ENCODE measurements at places on chromosomes 3 and 15.
A peak's percentile ranks its signal among the peaks of the same experiment; 100 is the strongest.

- DNase-seq, result no peak
Measured at GRCh38 chr3:185153861-185154629, 1.2 kb upstream of the C3orf70 start.

DNA sequence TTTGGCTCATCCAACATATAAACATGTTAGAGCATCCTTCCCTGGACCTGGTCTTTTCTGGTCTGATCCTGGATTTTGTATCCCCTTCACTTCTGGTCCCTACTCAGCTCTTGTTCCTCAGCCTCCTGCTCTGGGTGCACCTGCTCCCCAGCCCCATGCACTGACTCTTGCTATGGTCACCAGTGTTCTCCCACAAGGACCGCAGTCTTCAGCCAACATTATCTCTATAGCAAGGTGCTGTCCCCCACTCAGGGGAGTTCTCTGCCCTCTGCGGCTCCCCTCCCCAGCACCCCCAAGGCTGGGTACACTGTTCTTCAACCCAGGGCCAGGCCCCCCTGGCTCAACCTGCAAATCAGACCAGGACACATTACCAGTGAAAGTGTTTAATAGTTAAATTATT, 80.2 kb downstream of the SEC22A start:
- no peak for DNase-seq

DNA sequence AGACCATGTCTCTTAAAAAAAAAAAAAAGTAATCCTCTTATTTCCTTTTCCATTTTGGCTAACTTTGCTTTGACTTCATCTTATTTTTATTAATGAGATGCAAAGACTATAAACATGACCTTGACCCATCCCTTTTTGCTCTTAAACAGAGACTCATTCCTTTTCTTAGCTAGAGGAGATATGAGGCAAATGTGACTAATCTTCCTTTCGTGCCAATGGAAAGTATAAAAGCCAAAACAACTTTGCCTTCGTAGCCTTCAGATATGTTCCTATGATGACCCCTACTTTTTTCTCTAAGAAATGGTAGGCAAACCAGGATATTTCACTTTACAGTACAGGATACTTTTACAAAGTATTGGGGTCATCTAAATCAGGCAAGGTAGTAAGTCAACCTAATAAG, 36.9 kb upstream of the GOLGB1 start:
- no peak for DNase-seq

DNA sequence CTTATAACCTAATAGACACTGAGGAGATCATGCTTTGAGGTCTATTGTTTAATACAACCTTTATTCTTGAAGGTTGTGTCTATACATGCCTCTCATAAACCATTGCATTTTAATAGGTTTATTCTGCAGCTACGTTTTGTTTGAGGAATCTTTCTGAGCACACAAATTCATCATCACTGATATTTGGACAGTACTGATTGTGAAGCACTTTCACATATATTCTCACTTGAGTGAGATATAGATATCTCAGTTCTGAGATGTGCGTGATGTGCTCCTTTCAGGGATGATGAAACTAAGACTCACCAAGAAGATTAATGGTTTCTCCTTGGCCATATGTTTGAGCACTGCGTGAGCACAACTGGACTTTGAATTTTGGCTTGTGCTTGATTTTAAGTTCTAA, 374.4 kb downstream of the LPP start:
- no peak for DNase-seq

DNA sequence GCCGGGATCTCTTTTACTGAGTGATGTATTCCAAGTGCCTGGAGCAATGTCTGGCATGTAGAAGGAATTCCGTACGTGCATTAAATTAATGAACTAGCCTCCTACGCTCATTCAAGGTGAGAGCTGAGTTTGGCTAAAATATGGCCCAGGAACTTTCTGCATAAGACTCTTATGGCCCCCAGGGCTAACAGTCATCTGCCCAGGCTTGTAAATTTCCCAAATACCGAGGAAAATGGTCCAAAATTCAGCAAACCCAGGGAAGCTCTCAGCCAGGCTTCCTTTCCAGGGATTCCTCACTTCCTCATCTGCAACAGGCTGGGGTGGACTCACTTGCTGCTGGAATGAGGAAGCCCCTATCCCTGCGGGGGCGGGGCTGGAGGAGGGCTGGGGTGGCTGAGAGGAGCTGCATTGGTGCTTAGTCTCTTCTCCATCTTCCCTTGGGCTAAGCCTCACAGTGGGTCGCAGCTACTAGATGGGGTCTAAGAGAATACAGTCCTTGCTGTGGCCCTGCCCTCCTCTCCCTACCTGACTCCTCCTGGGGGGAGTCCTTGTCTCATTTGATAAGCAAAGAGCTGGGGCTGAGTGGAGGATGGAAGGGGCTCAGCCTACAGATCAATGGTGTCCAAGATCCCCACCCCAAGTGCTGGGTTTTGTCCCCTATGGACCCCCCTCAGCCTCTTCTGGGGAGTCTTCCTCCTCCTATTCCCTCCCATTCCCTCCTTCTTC, 28.5 kb upstream of the APOD start:
- peak; percentile 32 for DNase-seq

GRCh38 chr3:172591125-172591605, 67.9 kb upstream of the TNFSF10 start:
- no peak for DNase-seq

GRCh38 chr15:93308026-93308690, 219.1 kb upstream of the RGMA start:
- no peak for DNase-seq

GRCh38 chr15:81103857-81104256, 30.2 kb upstream of the CFAP161 start:
- no peak for DNase-seq

DNA sequence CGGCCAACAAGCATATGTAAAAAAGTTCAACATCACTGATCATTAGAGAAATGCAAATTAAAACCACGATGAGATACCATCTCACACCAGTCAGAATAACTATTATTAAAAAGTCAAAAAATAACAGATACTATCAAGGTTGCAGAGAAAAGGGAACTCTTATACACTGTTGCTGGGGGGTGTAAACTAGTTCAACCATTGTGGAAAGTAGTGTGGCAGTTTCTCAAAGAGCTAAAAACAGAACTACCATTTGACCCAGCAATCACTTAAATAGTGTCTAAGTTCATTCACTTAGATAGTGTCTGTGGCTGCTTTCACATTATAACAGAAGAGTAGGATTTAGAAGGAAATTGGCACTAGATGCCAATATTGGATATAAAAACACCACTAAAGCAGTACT, 49.7 kb downstream of the CGGBP1 start:
- no peak for DNase-seq

DNA sequence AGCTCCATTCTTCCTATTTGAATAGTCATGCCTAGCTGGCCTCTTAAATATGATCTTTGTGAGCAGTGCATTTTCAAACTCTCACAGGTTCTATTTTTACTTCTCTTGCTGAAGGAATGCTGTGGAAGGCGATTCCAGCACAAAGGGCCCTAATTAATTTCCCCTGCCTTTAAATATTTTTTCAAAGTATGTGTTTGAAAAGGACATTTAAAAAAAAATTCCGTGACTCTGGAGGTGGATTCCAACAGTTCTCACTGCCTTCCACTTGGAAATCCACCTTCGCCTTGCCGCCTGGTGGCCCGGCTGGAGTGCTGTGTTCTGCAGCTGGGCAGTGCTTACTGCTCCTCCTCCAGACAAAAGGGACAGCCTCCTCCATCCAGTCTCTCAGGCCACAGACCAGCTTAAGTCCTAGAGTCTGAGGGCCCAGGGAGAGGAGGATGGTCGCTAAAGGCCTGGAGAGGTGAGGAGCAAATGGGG, 61.5 kb upstream of the CORO2B start:
- no peak for DNase-seq

DNA sequence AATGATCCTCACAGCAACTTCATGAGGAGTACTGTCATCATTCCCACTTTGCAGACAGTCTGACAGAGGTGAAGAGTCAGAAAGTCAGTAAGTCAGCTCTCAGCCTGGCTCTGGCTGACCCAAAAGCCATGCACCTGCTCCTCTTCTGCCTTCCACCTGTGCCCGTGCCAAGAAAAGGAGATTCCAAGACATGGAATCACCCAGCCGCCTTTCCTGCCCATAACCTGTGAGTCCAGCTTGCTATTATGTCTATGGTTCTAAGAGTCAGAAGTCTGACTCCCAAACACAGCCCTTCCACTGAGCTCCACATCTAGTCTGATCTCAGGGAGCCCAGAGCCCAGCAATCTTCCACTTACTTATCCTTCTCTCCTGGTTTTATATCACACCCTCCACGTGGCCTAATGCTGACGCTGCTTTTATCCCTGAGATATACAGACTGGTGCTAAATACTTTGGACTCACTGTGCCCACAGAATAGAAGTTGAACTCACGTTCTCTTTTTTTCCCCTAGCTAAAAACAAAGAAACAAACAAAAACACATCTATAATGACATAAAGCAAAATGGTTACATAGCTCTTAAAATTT, 66.0 kb downstream of the PLD1 start:
- DNase-seq, result no peak

DNA sequence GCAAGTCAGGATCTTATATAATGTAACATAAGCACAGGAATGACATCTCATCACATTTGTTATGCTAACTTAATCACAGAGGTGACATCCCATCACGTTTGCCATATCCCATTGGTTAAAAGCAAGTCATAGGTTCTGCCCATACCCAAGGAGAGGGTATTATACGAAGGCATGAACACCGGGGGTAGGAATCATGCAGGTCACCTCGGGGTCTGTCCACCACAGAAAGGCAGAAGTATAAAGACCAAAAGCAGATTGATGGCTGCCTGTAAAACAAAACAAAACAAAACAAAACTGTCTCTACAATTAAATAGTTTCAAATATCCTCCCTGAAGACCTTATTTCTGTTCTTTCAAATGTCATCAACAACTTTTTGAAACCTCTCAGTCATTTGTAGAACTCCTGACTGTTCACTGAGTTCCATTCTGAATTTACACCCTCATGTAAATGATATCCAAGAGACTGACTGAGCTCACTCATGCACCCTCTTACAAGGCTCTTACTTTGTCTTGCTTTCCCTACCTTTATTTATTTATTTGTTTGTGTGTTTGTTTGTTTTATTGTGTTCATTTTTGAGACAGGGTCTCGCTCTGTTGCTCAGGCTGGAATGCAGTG, 22.7 kb upstream of the ZNF639 start:
- no peak for DNase-seq

- no peak for DNase-seq
Measured at GRCh38 chr3:134615743-134616142, 35.1 kb downstream of the KY start.

GRCh38 chr3:183517607-183518006, 37.9 kb downstream of the KLHL6 start:
- DNase-seq, result no peak

DNA sequence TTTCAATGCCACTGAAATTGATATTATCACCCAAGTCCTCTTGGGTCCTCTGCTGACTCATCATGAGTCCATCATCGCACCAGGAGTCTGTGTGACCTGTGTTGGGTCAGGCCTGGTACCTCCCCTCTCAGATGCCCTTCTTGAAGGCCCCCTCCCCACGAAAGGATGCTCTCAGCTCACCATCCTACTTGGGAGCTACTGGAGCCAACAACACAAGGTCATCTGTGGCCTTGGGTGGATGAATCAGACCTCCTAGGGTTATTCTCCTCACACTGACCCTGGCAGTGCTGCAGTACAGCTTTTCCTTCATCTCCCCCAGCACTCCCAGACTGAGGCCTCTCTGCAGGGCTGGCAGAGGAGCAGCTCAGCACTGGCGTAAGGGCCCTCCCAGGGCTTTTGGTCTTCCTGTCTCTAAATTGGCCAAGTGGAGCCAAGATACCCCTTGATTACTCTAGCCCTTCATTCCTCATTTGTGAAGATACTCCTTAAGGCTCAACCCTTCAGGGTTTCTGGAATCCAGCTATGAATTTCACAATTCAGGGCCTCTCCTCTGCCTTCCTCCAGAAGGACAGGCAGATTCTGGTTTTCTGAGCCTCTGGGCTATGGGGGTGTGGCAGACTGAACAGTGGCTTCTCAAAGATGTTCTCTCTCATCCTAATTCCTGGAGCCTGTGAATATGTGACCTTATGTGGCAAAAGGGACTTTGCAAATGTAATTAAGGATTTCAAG, 80.7 kb upstream of the GSK3B start:
- DNase-seq, result no peak

- DNase-seq, result no peak
Measured at GRCh38 chr15:77720173-77720572, 87.5 kb upstream of the LINGO1 start.

DNA sequence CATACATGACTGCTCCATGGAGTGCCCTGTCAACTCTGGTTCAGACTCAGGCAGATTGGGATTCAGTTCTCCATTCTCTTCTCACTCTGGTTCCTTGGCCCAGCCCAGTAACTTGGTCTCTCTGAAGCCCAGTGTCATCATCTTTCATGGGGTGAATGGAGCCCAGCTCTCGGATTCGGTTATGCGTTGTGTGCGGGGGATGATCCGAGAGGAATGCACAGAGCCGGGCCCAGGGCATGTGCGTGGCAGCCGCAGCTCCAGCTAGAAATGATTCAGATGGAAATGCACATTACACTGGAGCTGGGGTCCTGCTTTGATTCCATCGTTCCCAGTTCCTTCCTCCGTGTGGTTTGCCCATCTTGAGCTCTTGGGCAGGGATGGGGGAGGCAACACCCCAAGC, 189.4 kb downstream of the FEZF2 start:
- no peak for DNase-seq

DNA sequence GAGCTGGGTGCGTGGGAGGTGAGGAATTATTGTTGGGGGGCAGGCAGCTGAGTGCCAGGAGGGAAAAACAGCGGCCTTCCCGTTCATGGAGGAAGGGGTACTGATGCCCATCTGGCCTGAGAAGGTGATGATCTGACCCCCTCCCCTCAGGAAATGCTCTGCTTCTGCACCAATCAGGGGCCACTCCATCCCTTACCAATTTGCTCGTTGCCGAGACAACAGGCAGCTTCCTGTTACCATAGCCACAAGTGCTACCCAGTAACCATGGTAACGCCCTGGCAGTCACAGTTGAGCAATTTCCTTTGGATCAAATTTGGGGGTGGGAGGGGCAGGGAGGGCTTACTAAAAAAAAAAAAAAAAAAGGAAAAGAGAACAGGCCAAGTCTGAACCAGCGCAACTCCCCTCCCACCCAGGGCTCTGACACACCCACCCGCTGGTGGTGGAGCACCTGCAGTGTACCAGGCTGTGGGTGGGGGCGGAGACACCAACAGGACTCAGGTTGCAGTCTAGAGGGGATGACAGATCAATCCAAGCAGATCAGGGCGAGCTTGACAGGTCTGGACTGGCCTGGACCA, 13.7 kb downstream of the CELF6 start:
- DNase-seq, result no peak

Measured in renal cortex interstitium (tissue), 15 donors.